ENCODE measurements at places on chromosomes 16 and 17.

DNA sequence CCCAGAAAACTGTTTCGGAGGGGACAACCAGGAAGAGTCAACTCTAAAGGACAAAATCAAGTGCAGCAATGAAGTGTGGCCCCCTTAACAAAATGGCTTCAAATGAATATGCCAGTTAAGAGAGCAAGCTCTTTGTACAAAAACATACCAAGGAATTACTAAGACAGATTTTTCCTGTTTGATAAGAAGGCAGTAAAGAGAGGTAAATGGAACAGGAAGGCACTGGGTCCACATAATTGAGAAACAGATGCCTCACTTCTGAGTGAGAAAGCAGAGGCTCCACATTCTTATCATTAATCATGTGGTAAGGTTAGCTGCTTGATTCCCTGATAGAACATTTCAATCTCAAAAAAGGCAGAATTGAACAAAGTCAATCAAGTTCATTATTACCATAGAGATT, 44.9 kb downstream of the MBTD1 start:
- no peak for DNase-seq

- DNase-seq: no peak
These were observed 214.0 kb downstream of the CPPED1 start for GRCh38 chr16:12589676-12590075.

DNA sequence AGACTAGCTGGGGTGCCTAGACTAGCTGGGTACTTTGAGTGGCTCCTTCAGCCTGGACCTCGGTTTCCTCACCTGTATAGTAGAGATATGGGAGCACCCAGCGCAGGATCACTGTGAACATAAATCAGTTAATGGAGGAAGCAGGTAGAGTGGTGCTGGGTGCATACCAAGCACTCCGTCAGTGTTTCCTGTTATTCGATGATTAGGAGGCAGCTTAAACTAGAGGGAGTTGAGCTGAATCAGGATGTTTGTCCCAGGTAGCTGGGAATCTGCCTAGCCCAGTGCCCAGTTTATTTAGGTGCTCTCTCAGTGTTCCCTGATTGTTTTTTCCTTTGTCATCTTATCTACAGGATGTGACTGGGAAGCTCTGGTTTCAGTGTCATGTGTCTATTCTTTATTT, 8.4 kb upstream of the TMEM235 start:
- DNase-seq: no peak

DNA sequence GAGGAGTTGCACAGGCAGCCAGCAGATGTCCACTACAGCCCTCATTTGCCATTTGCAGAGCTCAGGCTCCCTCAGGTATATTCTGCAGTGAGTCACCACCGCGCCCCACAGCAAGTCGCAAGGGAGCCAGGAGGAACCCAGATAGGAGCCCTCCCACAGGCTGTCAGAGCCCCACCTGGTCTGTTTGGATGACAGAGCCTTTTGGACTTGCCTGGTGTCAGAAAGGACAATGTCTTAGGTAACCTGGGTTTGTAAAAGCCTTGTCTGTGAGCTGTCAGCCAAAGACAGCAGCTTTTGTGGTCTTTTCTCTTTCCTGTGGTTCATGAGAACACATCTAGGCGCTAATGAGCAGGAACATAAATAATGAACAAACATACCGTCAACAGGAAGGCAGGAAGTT, 70.9 kb downstream of the GNAO1 start:
- DNase-seq: no peak

GRCh38 chr16:86628614-86629013, 50.3 kb downstream of the FOXL1 start:
- peak; percentile 7 for DNase-seq

DNA sequence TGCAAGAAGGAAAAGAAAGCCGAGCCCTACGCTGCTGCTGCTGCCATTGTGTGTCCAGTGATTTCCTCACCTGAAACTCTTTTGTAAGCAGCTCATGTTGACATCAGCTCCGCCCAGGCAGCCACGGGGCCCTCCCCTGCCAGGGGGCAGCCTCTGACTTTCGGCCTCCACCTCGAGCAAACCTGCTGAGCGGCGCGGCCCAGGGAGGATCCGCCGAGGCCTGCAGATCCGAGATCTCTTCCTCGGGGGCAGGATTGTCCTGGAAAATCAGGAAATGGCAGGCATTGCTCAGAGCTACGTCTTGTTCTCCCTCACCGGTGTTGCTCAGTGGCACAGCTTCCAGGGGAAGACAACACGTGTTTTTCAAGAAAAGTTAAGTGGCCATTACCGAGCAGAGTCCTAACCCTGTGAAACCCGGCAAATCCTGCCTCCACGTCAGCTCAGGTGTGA, 35.6 kb upstream of the ZNF750 start:
- DNase-seq: no peak

- DNase-seq: no peak
These were observed 113.9 kb upstream of the TBX2 start for GRCh38 chr17:61285526-61286320.

DNA sequence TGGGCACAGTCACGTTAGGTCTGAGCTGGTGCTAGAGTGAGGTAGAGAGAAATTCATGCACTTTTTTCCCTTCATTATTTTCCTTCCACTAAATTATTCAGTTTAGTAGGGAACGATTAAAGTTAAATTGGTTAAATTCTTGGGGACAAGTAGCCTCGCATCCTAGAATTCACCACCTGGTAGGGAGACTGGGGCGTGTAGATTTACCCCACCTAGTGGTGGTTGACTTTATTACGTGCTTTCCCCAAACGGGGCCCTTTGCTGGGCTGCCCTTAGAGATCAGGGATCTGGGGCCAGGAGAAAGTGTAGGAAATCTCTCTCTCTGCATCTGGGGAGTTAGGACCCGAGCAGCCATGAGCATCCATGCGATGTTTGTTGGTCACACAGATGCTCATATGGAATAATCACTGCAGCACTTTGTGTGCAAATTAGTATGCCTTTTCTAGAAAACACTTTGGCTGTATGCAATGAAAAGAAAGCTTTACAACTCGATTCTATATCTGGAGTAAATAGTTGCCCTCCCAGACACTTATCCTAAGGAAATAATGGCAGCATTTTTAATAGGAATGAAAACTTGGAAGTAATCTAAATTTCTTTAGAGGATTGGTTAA, 107.0 kb downstream of the PLCG2 start:
- no peak for DNase-seq

GRCh38 chr17:67041531-67041930, 2.8 kb upstream of the CACNG1 start:
- no peak for DNase-seq

GRCh38 chr17:38673707-38674013, 1.1 kb downstream of the EPOP start:
- peak; percentile 59 for DNase-seq

- DNase-seq: no peak
These were observed 28.4 kb upstream of the ZNF423 start for GRCh38 chr16:49884033-49885015.

DNA sequence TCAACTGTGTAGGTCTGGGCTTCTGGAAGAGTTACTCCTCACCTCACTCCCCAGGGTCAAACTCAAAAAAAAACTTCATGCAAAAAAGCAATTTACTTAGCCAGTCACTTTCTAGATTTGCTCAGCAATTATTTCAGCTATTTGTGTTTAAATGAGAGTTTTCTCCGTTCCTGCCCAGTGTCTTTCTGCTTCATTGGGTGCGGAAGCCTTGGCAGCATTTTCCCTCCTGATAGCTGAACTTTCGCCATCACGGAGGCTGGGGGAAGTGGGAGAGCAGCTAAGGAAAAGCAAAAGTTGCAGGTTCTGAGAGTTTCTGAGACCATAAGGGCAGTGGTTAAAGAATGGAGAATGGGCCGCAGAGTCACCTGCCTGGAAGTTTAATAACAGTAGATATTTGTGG, 287.1 kb upstream of the DYNLRB2 start:
- no peak for DNase-seq

- DNase-seq: no peak
These were observed 3.1 kb upstream of the MED11 start for GRCh38 chr17:4728124-4728523.

- no peak for DNase-seq
These were observed 3.4 kb downstream of the LCAT start for GRCh38 chr16:67940446-67941089.

DNA sequence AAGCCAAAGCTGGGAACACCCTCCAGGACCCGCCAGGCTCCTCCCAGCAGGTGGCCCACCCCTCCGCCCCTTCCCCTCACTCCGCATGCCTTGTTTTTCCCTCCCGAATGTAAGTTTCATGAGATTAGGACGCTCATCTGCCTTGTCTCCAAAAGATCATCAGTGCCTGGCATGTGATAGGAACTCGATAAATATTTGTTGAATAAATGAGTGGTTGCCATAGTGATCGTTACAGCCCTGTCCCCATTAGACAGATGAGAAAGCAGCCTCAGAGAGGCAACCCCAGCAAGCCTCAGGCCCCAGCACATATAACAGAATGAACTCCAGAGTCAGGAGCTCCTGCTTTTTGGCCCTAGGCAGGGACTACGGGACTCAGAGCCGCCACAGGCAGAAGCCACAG, 5.0 kb downstream of the CAMKK1 start:
- DNase-seq: no peak

DNA sequence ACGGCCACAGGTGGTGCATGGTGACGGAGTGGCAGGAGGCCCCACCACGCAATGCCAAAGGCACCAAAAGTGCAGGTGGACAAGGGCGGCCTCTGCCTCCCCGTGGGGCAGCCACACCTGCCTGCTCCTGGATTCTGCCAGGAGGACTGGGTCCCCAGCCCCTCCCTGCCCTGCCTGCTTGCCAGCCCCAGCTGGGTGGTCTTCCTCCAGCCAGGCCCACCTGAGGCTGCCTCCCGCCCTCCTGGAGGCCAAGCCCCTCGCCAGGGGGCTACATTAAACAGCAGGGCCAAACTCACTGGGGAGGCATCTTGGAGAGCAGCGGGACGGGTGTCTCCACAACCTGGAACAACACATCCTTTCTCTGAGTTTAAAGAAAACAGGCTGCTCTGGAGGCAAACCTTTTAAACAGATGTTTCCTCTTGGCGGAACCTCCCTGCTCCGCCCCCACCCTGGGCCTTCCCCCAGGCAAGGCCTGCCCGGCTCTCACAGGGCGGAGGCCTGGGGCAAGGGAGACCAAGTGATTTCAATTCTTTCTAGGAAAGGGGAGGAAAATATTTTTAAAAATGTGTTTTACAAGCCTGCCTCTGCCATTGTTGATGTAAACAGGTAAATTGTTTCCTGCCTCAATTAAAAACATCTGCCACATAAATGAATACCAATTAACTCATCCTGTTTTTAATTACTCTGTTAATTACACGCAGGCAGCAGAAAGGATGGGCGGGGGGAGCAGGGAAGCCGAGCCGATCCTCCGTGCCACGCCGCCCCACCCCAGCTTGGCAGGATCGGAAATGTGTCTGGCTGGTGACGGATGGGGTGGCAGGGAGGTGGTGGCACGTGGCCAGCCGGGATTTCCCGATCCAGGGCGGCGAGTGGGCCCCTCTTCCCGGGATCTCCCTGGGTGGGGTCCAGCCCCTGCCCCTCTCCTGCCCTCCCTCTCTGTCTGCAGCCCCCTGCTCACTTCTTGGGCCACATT, 54.4 kb upstream of the PABPN1L start:
- peak; percentile 94 for DNase-seq

GRCh38 chr16:57502048-57502775, 15.9 kb upstream of the DOK4 start:
- no peak for DNase-seq

DNA sequence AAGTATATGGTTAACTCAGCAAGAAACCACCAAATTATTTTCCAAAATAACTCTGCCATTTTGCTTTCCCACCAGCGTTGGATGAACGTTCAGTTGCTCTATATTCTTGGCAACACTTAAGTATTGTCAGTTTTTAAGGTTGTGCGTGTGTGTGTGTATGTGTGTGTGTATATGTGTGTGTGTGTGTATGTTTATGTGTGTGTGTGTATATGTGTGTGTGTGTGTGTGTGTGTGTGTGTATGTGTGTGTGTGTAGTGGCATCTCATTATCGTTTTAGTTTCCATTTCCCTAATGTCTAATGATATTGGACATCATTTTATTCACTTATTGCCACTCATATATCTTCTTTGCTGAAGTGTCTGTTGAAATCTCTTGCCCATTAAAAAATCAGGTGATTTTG, 11.2 kb upstream of the SMTNL2 start:
- DNase-seq: no peak

DNA sequence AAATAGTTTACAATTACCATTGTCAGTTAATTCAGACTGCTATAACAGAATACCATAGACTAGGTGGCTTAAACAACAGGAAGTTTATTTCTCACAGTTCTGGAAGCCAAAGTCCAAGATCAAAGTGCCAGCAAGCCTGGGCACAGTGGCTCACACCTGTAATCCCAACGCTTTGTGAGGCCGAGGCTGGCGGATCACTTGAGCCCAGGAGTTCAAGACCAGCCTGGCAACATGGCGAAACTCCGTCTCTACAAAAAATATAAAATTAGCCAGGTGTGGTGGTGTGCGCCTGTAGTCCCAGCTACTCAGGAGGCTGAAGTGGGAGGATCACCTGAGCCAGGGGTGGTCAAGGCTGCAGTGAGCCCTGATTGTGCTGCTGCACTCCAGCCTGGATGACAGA, 71.3 kb upstream of the TBX2 start:
- no peak for DNase-seq

DNA sequence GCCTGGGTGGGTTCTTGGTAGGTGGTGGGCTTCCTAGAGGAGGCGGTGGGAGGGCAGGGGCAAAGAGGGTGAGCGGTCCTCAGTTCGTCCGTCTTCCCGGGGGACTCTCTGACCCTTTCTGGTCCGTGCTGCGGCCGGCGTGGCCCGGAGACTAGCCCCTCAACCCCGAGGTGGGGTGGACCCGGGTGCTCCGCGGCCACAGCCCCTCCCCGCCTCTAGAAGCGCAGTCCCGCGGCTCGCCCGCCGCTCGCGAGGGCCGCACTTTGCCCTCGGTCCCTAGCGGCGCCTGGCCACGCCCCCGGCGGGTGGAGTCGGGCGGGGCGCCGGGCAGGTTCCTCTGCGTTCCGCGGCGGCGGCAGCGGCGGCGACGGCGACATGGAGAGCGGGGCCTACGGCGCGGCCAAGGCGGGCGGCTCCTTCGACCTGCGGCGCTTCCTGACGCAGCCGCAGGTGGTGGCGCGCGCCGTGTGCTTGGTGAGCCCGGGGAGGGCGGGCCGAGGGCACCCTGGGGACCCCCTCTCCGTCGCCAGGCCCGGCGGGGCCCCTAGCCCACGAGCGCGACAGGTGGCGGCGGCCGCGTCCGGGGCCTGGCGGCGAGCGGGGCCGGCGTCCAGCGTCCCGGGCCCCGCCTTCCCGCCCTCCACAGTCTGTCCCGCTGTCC, at the start of gene SYNGR2:
TSS of gene SYNGR2 (plus strand) at position 340 of the 661 bp plus-strand sequence. CDS start at position 376, 36 bp downstream.
- peak; percentile 73 for DNase-seq

DNA sequence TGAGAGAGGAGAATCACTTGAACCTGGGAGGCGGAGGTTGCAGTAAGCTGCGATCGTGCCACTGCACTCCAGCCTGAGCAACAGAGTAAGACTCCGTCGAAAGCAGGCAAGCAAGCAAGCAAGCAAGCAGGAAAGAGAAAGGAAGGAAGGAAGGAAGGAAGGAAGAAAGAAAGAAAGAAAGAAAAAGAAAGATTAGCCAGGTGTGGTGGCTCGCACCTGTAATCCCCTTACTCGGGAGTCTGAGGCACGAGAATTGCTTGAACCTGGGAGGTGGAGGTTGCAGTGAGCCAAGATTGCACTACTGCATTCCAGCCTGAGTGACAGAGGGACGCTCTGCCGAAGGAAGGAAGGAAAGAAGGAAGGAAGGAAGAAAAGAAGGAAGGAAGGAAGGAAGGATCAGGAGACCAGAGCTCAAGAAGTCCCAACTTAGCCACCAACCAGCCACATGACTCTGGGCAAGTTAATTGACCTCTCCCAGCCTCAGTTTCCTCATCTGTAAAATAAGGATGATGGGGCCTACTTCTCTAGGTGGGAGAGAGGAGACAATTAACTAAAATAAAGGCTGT, 6.5 kb downstream of the GFAP start:
- DNase-seq: no peak

GRCh38 chr17:46877466-46877865, 26.1 kb downstream of the WNT9B start:
- DNase-seq: no peak

GRCh38 chr16:74298104-74298503, 1.5 kb downstream of the PSMD7 start:
- DNase-seq: no peak

Data from right hindlimb (tissue), 1 donor.